Glomerular endothelial cell (primary cell): ENCODE measurements at places on chromosomes 12 and 14. TPM values are rescaled to one million over a fixed set of nuclear protein-coding genes. Genes with fewer than 3 reads are reported as not detected.

The ANO4 gene
- 0.05 and 1.6 TPM in 2 replicates for total RNA-seq

The TMEM132C gene
- total RNA-seq = not detected in 2 replicates

The PGF gene
- total RNA-seq = 373 and 529 TPM in 2 replicates

The POTEG gene
- not detected in 2 replicates for total RNA-seq

The EP400 gene
- total RNA-seq = 23.5 and 43.1 TPM in 2 replicates

The SSPN gene
- total RNA-seq = 1.7 and 5.1 TPM in 2 replicates

The TPH2 gene
- not detected in 2 replicates for total RNA-seq

The ARMH4 gene
- total RNA-seq = 5.7 and 6.6 TPM in 2 replicates

The ELK3 gene
- 50.9 and 70.6 TPM in 2 replicates for total RNA-seq

The GPRC5A gene
- total RNA-seq = 14.9 and 18.7 TPM in 2 replicates

The PZP gene
- total RNA-seq = 0.24 and 0.70 TPM in 2 replicates

The PTCSC3 gene
- not detected in 2 replicates for total RNA-seq

The MUCL1 gene
- total RNA-seq = not detected in 2 replicates

The TBX3 gene
- total RNA-seq = 6.8 and 6.9 TPM in 2 replicates
